ENCODE measurements at places on chromosomes 1 and 21.

DNA sequence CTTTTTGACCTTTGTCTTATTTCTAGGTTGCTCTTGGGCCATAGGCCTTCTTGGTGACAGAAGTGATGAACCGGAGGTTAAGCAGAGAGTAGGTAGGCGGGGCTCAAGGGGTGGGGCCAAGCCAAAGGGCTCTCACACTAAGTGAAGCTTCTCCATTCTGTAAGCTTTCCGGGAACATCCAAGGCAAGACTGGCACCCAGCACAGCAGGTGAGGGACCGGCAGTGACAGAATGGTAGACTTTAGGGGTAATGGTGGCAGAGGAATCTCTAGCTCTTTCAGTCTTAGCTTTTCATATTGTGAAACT lies at the start of gene TNFAIP8L2:
Gene TNFAIP8L2 (plus strand): TSS at position 135 of the 305 bp plus-strand sequence. CDS start 2,049 bp downstream, outside the sequence.
- no peak for DNase-seq

DNA sequence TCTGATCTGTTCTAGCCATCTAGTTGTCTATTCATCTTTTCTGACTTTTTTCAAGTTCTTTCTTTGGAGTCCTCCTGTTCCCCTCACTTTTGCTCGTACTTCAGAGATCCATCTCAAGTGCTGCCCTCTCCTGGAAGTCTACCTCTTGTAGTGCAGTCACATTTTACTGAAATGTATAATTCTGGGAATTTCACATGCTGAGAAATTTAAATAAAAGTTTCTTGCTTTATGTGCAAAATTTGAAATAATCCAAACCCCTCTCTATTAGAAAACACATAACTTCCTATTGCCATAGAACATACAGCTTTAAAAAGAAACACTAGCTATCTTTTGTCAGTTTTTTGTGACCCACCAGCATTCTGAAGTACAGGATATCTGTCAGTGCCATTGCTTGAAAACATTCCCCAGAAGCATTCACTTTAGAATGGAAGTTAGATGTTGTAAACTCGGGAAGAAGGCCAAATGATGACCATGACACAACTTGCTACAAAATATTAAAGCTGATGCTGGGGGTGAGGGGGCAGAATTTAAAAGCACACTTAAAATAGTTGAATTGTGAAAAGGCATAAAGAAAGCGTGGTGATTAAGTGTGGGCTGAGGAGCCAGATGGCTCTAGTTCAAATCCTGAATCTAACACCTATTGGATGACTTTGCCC lies 22.0 kb downstream of the RLF start:
- DNase-seq = no peak

- no peak for DNase-seq
These were observed 41.4 kb downstream of the ELK4 start for GRCh38 chr1:205590457-205590768.

DNA sequence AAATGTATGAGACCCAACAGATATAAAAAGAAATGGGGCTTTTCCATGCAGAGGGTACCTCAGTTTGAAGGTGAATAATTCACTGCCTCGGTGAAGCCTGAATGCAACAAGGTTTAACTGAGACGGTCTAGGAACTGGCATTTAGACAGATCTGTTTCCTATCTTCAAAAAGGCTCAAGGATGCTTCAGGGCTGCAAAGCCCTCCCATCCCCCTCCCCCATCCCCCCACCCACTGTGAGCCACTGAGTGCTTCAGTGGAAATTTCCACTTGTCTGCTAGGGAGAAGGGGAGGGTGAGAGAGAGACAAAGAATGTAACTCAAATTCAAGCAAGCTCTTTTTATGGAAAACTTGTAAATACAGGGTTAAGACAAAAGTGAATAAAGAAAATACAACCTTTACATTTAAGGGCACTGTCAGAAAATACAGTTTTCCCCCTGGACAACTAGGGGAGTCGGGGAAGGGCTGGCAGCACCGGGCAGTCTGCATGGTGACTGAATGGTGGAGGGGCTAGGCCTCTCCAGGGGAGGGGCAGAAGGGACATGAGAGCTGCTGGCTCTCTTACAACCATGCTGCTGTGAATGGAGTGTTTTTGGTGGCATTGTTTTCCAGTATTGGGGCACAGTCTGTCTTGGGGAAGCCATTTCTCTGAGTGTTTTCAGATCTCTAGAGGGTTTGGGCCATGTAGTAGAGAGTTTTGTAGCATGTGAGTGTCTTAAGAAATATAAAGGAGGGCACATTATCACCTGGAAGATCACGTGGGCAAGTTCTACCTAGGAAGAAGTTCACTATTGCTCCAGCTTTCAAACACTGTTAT lies 56.7 kb downstream of the MRPS6 start:
- no peak for DNase-seq

- no peak for DNase-seq
These were observed 498.2 kb upstream of the C1orf87 start for GRCh38 chr1:60571811-60572210.

- no peak for DNase-seq
These were observed 15.3 kb downstream of the SMIM12 start for GRCh38 chr1:34844252-34844634.

GRCh38 chr1:205822397-205822796 lies 9.4 kb upstream of the SLC41A1 start:
- DNase-seq = no peak

DNA sequence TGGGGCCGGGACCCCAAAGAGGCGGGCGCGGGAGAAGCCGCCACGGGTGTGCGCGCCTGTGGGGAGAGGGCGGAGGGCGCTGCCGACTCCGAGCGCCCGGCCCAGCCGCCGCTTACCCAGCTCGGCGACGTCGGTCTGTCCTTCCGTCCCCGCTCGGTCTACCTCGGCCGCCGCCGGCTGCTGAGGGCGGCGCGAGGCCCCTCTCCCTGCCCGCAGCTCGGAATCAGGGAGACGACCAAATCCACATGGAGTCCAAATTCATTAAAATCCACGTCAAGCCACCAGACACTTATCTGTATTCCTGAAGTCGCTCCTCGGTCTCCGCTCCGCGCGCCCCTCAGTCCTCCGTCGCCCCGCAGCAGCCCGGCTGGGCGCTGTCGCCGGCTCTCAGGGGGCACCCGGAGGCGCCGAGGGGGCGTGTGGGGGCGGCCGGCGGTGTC lies 637 bp downstream of the PLXNA2 start:
- DNase-seq = no peak

- no peak for DNase-seq
These were observed 14.7 kb downstream of the KCNA10 start for GRCh38 chr1:110504226-110504625.

GRCh38 chr1:38451541-38451993 lies 405.0 kb upstream of the POU3F1 start:
- no peak for DNase-seq

GRCh38 chr1:160623862-160624261 lies 23.0 kb downstream of the SLAMF1 start:
- DNase-seq = no peak

DNA sequence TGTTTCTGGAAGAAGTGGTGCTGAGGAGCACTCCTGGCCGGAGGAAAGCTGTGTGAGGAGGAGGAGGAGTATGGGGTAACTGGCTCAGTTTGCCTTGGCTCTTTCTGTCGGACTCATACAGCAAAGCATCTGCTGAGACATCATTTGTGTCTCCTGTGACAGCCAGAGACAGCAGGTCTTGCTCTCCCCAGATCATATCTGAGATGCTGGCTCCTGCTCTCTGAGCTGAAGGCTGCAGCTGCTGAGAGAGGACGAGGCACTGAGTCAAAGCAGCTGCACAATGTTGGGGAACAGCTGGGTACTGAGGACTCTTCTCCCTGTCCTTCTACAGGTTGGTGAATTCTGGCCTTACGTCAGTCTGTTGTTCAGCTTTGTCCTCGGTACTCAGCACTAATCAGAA lies 14.3 kb downstream of the OR2B11 start:
- no peak for DNase-seq

GRCh38 chr1:156691665-156692440 lies 13.5 kb downstream of the CRABP2 start:
- no peak for DNase-seq

GRCh38 chr1:201933840-201934430 lies 12.4 kb downstream of the LMOD1 start:
- DNase-seq = no peak

GRCh38 chr1:228104526-228105269 lies 1.6 kb upstream of the C1orf35 start:
- no peak for DNase-seq

DNA sequence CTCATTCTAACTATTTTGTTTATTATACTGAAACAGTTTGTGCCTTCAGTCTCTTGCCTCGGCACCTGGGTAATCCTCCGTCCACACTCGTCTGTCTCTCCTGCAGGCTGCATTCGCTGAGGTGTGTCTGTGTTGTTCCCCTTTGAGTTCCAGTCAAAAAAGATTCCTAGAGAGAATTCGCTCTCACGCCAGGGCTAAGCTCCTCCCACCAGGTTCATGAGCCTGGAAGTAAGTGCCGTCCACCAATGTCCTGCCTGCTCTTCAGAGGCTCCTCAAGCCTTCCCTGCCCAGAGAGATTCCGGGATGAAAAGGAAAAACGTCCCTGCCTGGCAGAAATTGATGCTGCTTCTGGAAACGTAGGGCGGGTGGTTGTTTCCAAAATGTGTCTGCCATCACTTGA lies 12.9 kb downstream of the KIAA2013 start:
- DNase-seq = no peak

- no peak for DNase-seq
These were observed 3.5 kb downstream of the SIPA1L2 start for GRCh38 chr1:232626452-232626851.

GRCh38 chr1:224528900-224529299 lies 87.2 kb upstream of the CNIH3 start:
- DNase-seq = no peak

DNA sequence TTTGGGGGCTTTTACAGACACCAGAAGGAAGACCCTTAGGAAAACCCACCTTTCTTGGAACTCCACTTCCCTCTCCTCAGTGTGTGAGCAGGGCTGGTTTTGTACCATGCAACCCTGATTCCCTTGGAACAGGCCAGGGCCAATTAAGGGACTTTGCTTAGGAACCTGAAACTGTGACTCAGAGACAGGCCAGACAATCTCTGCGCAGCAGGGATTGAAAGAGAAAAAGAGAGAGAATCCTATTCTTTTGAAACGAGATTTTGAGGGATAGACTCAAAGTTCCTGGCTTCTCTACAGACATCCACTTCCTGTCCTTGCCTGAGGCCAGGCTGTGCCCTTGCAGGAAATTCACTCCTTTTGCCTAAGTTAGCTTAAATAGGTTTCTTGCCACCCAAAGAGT lies 23.1 kb upstream of the C1orf198 start:
- DNase-seq = no peak

DNA sequence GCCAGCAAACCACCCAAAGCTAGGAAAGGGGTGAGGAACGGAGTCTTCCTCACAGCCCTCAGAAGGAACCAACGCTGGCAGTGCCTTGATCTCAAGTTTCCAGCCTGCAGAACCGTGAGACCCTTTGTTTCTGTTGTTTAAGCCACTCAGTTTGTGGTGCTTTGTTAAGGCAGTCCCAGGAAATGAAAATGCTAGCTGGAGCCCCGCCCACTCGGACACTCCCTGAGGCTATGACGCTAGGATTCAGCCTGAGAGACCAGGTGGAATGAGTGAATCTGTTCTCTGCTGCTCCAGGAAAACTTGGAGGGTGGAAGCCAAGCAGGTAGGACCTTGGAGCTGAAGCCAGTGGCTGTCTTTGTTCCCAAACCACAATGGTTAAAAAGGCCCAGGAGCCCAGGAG lies 196.5 kb upstream of the POU3F1 start:
- no peak for DNase-seq

- DNase-seq = no peak
These were observed 36.7 kb downstream of the CSMD2 start for GRCh38 chr1:34128186-34128889.

DNA sequence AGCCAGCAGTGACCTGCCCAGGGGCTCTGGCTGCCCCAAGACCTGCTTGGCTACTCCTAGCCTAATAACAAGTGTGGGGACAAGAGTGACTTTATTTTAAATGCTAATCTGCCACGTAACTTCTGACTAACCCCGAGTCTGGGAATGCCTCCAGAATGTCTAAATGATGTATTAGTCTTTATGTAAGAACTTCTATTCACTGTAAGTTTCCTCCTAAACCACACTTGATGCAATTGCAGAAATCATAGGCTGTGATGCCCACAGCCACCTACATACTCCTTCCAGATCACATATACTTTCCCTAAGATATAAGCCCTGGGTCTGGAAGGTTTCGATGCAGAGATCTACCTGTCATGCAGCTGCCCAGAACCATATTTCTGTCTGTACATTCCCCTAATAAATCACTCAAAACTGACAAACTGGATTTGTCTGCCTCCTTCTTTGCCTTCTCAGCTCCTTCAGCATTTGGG lies 5.9 kb upstream of the VPS45 start:
- DNase-seq = no peak

- peak; percentile 17 for DNase-seq
These were observed 150.1 kb upstream of the FGGY start for GRCh38 chr1:59146651-59147358.

GRCh38 chr21:40723966-40724365 lies 123.0 kb downstream of the DSCAM start:
- no peak for DNase-seq

- DNase-seq = no peak
These were observed 73.6 kb upstream of the PTGFRN start for GRCh38 chr1:116836099-116836498.

GRCh38 chr1:18583326-18583941 lies 47.2 kb upstream of the PAX7 start:
- DNase-seq = no peak

- no peak for DNase-seq
These were observed 3.9 kb downstream of the KRTAP19-8 start for GRCh38 chr21:31034378-31034777.

GRCh38 chr21:41570791-41571355 lies 62.9 kb upstream of the TMPRSS2 start:
- DNase-seq = no peak

- no peak for DNase-seq
These were observed 35.0 kb downstream of the OVGP1 start for GRCh38 chr1:111392460-111392945.

GRCh38 chr1:208423526-208423925 lies 179.3 kb upstream of the PLXNA2 start:
- DNase-seq = no peak

- DNase-seq = no peak
These were observed 76.2 kb upstream of the ANGPTL1 start for GRCh38 chr1:178946855-178947676.

GRCh38 chr21:38920631-38921398 lies 115.1 kb downstream of the ETS2 start:
- no peak for DNase-seq

GRCh38 chr1:9270290-9270883 lies 22.3 kb upstream of the SPSB1 start:
- no peak for DNase-seq

- no peak for DNase-seq
These were observed 14.4 kb upstream of the ERVH48-1 start for GRCh38 chr21:42939582-42940413.

DNA sequence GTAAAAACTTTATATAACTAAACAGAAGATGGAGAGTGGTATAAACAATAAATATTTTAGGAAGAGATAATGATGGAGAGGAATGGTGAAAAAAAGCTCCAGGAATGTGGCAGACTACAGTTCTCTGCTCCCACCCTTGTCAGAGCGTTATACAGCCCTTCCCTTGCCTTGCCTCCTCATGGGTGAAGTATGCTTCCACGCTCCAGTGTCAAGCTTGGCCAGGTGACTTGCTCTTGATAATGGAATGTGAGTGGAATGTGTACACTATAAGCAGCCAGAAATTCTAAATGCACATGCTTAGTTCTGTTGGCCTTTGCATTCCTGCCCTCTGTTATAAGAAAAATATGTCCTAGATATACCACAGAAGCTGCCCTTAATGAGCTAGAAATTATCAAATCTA lies 24.7 kb upstream of the POGK start:
- no peak for DNase-seq

Measured in stimulated activated CD8-positive, alpha-beta memory T cell treated with anti-CD3 and anti-CD28 coated beads, Interleukin-15, amount 100 ng/mL, for 24 hours (primary cell).